GM23338 (cell line): ENCODE measurements at places on chromosomes 16 and 17. TPM values are rescaled to one million over a fixed set of nuclear protein-coding genes. Genes with fewer than 3 reads are reported as not detected.

GRCh38 chr17:42514867-42515266 is 21.2 kb upstream of the NAGLU start:
- no peak for DNase-seq
- H3K27me3 ChIP-seq: no peaks in the 10 kb centered on the region
- H3K36me3 ChIP-seq: no peaks in the 10 kb centered on the region
- H3K4me1 ChIP-seq: peaks cover 14% of the 10 kb centered on the region
- no peak overlapping the region for H3K4me3 ChIP-seq

The CD300E gene
- total RNA-seq: not detected in 2 replicates

- H3K27me3 ChIP-seq: no peaks in the 10 kb centered on the region
- no peak for DNase-seq
- no peak overlapping the region for H3K27ac ChIP-seq
Observed at GRCh38 chr17:10121971-10122707, 76.3 kb downstream of the GAS7 start.

GRCh38 chr16:67883872-67884261 is 818 bp upstream of the NRN1L start:
- peaks cover 7% of the 10 kb centered on the region; the same call in 1 of the 2 replicates for H3K36me3 ChIP-seq
- peak; percentile 90 for DNase-seq
- H3K27ac ChIP-seq: peak overlapping the region; percentile 88

DNA sequence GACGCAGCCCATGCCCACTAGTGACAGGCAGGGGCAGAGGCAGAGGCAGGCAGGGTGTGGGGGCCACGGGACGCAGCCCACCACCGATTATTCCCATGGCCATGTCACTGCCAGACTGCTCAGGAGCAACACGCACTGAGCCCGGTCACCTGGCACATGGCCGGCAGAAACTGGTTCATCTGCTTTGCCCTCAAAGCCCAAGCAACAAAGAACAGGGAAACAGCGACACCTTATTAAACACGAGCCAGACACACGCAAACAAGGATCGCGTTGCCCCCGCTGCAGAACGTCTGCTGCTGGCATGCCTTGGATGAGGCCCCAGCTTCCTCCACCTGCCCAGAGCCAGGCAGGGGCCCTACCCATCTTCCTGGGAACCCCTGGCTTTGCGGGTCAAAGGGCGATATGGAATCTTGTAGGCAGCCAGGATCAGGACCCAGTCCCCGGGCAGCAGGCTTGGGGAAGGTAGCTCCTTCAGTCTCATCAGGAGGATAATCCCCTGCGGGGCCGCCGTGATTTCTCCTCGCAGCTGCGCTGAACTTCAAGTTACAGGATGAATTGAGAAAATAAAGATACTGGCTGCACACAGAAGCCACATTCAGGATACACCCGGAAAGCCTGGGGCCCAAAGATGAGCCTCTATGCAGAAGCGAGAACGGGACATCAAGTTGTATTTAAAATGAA is 4.8 kb downstream of the TBC1D16 start:
- DNase-seq: no peak
- no peak overlapping the region for H3K27ac ChIP-seq
- no peak overlapping the region for H3K4me3 ChIP-seq
- H3K36me3 ChIP-seq: peaks cover 2% of the 10 kb centered on the region; the same call in 1 of the 2 replicates

DNA sequence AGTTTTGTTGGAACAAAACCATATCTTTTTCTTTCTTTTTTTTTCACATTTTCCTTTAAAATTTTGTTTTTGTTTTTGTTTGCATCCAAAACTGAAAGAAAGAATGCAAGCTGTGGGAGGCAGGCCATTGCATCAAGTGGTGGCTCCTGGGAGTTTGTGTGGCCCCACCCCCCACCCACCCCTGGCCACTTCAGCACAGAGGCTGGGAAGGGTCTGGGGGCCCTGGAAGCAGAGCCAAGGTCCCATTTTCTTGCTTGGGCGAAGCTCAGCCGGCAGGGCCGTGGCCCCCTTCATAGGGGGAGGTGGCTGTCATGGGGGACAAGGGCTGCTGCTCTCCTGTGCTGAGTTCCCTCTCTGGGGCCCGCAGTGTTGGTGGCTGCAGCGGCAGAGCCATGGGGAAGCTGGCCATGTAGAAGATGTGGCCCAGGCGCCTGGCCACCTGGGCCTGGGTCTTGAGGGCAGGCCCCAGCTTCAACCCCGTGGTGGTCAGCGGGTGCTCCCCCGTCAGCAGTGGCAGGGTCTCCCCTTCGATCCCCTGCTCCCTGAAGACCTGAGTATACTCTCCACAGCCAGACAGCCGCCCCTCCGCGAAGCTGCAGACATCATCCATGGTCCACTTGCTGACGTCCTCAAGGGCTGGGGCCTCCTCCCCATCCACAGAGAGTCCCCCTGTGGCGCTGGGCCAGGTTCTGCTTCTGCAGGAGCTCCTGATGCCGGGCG is 19.8 kb downstream of the PAFAH1B1 start:
- no peaks in the 10 kb centered on the region for H3K27me3 ChIP-seq
- H3K4me3 ChIP-seq: no peak overlapping the region
- H3K27ac ChIP-seq: no peak overlapping the region
- H3K36me3 ChIP-seq: no peaks in the 10 kb centered on the region
- peaks cover 9% of the 10 kb centered on the region for H3K4me1 ChIP-seq

The MT1G gene
- total RNA-seq: 176 and 184 TPM in 2 replicates

GRCh38 chr16:70756071-70756470 is 44.9 kb downstream of the VAC14 start:
- no peaks in the 10 kb centered on the region for H3K36me3 ChIP-seq
- H3K4me1 ChIP-seq: no peaks in the 10 kb centered on the region
- H3K27me3 ChIP-seq: no peaks in the 10 kb centered on the region
- H3K27ac ChIP-seq: no peak overlapping the region

The BAIAP3 gene
- 13.0 and 23.0 TPM in 2 replicates for total RNA-seq

The TBC1D3C gene
- total RNA-seq: not detected in 2 replicates

The TEX19 gene
- total RNA-seq: 0.66 and 1.1 TPM in 2 replicates

The CAMKK1 gene
- total RNA-seq: 7.1 and 8.7 TPM in 2 replicates

DNA sequence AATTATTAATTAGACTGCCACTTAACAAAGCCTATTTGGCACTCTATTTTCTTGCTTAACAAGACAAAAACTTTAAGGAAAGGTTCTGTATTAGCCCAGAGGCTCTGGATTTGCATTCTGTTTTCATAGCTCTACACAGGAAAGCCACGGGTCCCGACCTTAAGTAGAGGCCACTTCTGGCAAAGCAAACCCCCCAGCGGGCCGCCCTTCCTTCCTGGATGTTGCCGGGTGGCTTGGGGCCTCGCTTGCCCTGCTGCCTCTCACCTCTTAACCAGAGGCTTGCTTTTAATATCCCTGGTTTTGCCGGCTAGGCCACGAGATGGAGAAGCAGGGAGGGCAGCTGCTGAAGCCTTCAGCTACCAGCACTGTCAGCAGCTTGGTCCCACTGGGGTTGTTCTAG is 4.4 kb downstream of the RTN4RL1 start:
- H3K36me3 ChIP-seq: no peaks in the 10 kb centered on the region
- no peak for DNase-seq
- H3K27ac ChIP-seq: no peak overlapping the region
- peaks cover 69% of the 10 kb centered on the region for H3K27me3 ChIP-seq

DNA sequence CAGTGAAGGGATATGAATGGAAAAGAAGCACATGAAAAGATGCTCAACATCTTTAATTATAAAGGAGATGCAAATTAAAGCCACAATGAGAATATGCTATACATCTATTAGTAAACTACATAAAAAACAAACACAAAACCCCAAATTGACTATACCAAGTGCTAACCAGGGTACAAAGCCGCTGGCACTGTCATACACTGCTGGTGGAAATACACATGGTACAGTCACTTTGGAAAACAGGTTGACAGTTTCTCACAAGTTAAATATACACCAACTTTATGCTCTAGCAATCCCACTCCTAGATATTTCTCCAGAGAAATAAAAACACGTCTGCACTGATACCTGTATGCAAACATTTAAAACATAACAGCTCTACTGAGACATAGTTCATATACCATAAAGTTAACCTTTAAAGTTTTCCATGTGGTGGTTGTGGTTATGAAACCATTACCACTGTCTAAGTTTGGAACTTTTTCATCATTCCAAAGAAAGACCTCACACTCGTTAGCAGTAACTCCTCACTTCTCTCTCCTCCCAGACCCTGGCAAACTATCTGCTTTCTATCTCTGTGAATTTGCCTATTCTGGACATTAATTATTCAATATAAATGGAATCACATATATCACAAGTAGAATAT is 42.7 kb downstream of the ADGRG5 start:
- H3K4me1 ChIP-seq: no peaks in the 10 kb centered on the region
- H3K4me3 ChIP-seq: no peak overlapping the region
- no peak for DNase-seq
- H3K36me3 ChIP-seq: no peaks in the 10 kb centered on the region

The TMEM235 gene
- total RNA-seq: not detected in 2 replicates

DNA sequence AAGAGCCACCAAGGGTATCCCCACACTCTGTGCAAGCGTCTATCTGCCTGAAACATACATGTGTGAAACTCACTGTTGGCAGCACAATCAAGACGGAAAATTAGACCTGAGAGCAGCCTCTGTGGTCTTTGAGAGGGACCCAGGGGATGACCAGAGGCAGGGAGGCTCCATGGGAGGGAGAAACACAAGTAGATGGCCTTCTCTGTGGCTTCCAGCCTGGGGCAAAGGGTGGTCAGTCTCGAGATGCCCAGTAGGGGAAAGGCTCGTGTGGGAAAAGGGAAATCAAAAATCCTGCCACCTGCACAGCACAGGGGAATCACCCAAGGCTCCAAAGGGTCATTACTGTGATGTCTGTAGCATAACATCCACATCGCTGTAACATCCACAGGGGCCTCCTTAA is 823.3 kb downstream of the KCNJ18 start:
- no peaks in the 10 kb centered on the region for H3K4me1 ChIP-seq
- no peak overlapping the region for H3K4me3 ChIP-seq
- no peaks in the 10 kb centered on the region for H3K27me3 ChIP-seq
- H3K36me3 ChIP-seq: no peaks in the 10 kb centered on the region
- H3K27ac ChIP-seq: no peak overlapping the region

DNA sequence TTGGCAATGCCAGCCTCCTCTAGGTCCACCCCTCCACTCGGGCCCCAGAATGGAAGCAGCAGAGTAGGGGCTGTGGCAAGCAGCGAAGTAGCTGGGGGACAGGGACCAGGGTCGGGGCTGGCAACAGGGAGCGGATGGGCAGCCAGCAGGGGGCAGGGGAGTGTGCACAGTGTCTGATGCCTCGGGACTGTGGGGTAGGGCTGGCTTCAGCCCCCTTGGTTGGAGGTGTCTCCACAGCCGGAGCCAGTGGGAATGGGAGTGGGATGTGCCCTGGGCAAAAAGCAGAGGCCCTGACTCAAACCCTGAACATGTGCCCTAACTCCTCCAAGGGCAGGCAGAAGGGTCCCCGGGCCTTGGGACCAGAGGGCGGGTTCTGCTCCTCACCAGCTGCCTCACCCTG is 18.5 kb upstream of the ARHGAP27 start:
- no peaks in the 10 kb centered on the region for H3K27me3 ChIP-seq
- H3K27ac ChIP-seq: no peak overlapping the region
- no peaks in the 10 kb centered on the region for H3K36me3 ChIP-seq
- no peaks in the 10 kb centered on the region for H3K4me1 ChIP-seq
- peak; percentile 45 for DNase-seq

DNA sequence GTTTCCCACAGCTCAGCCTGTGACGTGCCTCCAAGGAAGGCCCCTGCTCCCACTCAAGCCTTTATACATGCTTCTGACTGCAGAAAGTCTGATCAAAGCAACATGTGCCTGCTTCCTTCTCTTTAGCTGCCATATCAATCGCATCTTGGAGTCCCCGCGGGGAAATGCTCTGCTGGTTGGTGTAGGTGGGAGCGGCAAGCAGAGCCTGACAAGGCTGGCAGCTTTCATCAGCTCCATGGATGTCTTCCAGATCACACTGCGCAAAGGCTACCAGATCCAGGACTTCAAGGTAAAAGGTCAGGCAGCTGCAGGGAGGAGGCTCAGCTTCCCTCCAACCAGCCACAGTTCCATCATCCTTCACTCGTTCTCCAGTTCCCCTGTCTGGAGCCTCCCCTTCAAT is 189.7 kb downstream of the ZNF18 start:
- no peaks in the 10 kb centered on the region for H3K27me3 ChIP-seq
- no peaks in the 10 kb centered on the region for H3K4me1 ChIP-seq

The PCGF2 gene
- total RNA-seq: 21.1 and 23.4 TPM in 2 replicates

DNA sequence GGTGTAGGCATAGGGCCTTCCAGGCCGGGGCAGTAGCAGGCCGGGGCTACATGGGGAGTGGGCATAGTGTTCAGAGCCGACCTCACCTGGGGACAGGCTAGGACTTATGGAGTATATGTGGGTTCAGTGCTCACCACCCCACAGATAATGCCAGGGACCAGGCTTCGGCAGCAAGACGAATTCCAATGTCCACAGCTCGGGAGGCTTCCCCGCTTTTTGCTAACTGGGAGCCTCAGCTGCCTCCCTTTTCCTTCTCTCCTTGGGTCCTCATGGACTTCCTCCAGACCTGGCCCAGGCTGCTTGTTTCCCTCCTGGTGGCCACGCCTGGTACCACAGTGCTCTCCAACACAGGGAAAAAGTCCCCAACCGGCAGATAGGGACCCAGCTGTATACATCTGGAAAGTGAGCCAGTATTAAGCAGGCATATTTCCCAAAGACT is 20.1 kb upstream of the SLC46A1 start:
- no peak overlapping the region for H3K27ac ChIP-seq
- H3K4me3 ChIP-seq: no peak overlapping the region
- H3K27me3 ChIP-seq: no peaks in the 10 kb centered on the region
- no peaks in the 10 kb centered on the region for H3K36me3 ChIP-seq

The GP2 gene
- total RNA-seq: not detected in 2 replicates

DNA sequence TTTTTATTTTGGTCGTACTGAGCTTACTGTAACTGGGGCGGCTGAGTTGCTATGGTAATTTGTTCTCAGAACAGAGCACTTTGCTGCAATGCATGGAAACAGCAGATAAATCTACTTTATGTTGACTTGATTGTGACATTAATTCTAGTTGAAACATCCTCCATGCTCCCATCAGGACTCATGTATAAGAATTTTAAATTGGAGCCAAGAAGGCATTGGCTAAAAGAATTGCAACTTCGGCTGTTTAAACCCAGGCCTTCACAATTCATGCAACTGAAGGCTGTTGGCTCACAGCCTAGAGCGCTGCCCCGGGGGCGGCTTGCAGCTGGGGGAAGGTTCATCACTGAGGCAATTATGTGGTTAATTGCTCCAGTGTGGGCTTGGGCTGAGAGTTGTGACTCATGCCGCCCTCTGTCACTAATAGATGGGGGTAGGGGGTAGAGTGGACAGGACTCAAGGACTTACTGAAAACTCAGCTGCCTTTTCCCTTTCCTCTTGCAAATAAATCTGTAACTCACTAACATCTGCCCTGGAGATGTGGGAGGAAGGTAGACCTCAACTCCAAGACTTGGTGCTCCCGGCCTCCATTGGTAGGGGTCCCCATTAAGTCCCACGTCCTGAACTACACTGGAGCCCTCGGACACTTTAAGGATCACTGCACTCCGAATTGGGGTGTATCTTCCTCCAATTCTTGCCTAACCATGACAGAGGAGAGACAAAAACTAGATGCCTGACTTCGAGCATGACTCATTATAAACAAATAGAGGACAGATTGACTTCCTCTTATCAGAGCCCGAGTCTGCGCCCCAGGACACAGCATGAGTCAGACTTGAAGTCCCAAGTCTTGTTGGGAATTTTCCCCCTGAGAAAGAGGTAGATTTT is 37.5 kb downstream of the ERCC4 start:
- no peaks in the 10 kb centered on the region for H3K27me3 ChIP-seq
- no peaks in the 10 kb centered on the region for H3K36me3 ChIP-seq
- no peaks in the 10 kb centered on the region; the same call in 1 of the 2 replicates for H3K4me1 ChIP-seq
- no peak overlapping the region for H3K4me3 ChIP-seq

- H3K4me3 ChIP-seq: no peak overlapping the region
- no peak for DNase-seq
- no peak overlapping the region for H3K27ac ChIP-seq
- H3K27me3 ChIP-seq: no peaks in the 10 kb centered on the region
- H3K36me3 ChIP-seq: no peaks in the 10 kb centered on the region
Observed at GRCh38 chr17:18988546-18989173, 15.9 kb downstream of the FAM83G start.

The C17orf50 gene
- 1.6 TPM in 1 of 2 replicates, not detected in the other for total RNA-seq
